Activated CD8-positive, alpha-beta memory T cell treated with anti-CD3 and anti-CD28 coated beads, Interleukin-2, amount 50 U/mL, for 48 hours (primary cell): ENCODE measurements at places on chromosomes 6 and 20.

GRCh38 chr6:156650896-156651390, 126.2 kb upstream of the ARID1B start:
- no peak for DNase-seq

- no peak for DNase-seq
These were observed 38.1 kb upstream of the PDE7B start for GRCh38 chr6:135813401-135813800.

GRCh38 chr6:28580475-28580874, 54.8 kb downstream of the GPX5 start:
- no peak for DNase-seq

GRCh38 chr20:49990271-49990720, 7.5 kb downstream of the SNAI1 start:
- no peak for DNase-seq

- no peak for DNase-seq
These were observed 12.1 kb upstream of the HINT3 start for GRCh38 chr6:125944434-125944816.

GRCh38 chr6:169902070-169902469, 150.6 kb downstream of the ERMARD start:
- no peak for DNase-seq

- no peak for DNase-seq
These were observed 13.1 kb downstream of the RAB23 start for GRCh38 chr6:57209030-57209429.

- DNase-seq, result no peak
These were observed 44.1 kb downstream of the NKX2-4 start for GRCh38 chr20:21353236-21353635.

GRCh38 chr20:45095805-45096238, 5.1 kb downstream of the KCNS1 start:
- DNase-seq, result no peak
